Hematopoietic multipotent progenitor cell treated with erythropoietin and hydrocortisone succinate and interleukin-3 and kit ligand, for 8 days (in vitro differentiated cells): ENCODE measurements at places on chromosomes 3 and 15.
A peak's percentile ranks its signal among the peaks of the same experiment; 100 is the strongest.

DNA sequence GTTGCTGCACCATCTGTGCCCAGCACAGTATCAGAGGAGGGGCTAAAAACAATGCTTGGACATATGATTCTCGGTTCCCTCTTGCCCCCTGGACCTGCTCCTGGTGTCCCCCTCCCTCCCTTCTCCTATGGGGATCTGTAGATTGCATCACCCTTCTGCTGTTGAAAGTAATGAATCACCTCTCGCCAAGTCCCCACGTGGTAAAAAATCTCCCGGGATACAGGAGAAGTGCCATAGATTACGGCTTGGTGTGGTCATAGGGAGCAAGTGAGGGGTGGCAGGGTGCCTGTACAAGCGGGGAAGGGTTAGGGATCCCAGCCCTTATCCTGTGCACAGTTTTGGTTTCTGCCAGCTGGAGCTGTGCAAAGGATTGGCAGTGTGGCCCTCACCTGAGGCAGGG, 37.7 kb downstream of the AMOTL2 start:
- DNase-seq = no peak

DNA sequence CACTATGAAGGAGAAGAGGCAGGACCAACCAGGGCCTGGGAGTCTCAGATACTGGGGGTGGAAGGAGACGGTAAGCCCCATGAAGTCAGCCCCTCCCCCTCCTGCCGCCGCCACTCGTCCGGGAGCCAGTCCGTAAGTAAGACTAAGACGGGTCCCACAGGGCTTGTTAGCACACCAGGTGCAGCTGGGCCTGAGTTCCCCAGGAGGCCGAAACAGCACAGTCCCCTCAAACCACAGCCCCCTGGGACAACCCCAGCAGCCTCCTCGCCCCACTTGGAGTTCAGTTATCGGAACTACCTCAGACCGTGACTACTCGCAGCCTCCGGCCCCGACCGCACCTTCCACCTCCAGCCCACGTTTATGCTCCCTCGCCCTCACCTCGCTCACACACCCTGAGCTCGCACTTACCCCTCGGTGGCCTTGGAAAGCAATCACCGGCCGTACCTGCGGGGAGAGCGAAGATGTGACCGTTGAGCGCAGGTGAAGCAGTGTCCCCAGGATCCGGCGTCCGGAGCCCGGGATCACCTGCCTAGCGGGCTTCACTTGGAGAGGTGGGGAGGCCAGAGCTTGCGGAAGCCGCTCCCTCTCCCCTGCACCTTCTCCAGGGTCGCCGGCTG, 557 bp downstream of the ELL3 start:
- no peak for DNase-seq

DNA sequence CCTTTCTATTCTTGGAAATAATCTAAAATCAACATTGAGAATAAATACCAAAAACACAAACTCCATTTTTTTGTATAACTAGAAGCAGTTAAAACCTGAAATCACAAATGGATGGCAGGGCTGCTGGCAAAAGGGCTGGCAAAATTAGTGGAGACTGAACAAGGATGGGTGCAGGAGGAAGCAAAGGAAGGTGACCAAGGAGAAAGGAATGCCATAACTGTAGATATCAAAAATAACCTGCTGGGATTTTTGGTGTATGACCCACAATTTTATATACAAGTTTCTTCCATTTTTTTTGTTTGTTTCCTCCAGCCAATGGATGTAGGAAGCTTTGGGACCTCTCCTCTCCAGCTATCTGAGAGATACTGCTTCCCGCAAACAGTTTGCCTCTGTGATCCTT, 12.7 kb downstream of the CFAP44 start:
- DNase-seq = no peak

GRCh38 chr15:66657185-66658020, 44.6 kb upstream of the SMAD6 start:
- DNase-seq = no peak

DNA sequence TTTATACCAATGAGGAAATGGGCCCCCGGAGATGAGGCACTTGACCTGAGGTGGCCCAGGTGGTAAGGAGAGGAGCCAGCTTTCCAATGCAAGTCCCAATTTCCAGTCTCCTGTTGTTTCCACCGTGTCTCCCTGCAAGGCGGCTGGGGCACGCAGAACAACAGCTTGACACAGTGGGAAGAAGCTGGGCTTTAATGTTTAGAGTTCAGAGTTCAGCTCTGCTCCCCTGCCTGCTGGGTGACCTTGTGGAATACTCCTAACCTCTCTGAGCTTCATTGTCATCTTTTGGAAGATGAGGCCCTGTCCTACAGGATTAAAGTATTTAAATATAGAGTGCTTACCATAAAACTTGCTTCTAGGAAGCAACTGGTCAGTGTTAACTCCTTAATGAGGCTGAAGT, 80.3 kb downstream of the SMAD3 start:
- DNase-seq = no peak

GRCh38 chr3:179929091-179929529, 107.6 kb downstream of the PEX5L start:
- peak; percentile 51 for DNase-seq
